ENCODE measurements at places on chromosomes 3 and 15.

GRCh38 chr15:44029003-44029402, 166.1 kb downstream of the FRMD5 start:
- no peak for DNase-seq

GRCh38 chr3:79467721-79468120, 300.1 kb downstream of the ROBO1 start:
- no peak for DNase-seq

GRCh38 chr3:139317660-139318430, 26.0 kb upstream of the MRPS22 start:
- DNase-seq: no peak

- no peak for DNase-seq
These were observed 18.5 kb downstream of the NPHP3 start for GRCh38 chr3:132703733-132704132.

GRCh38 chr3:196003611-196004010, 78.3 kb downstream of the TFRC start:
- no peak for DNase-seq

- no peak for DNase-seq
These were observed 49.5 kb downstream of the CMC1 start for GRCh38 chr3:28290863-28291300.

DNA sequence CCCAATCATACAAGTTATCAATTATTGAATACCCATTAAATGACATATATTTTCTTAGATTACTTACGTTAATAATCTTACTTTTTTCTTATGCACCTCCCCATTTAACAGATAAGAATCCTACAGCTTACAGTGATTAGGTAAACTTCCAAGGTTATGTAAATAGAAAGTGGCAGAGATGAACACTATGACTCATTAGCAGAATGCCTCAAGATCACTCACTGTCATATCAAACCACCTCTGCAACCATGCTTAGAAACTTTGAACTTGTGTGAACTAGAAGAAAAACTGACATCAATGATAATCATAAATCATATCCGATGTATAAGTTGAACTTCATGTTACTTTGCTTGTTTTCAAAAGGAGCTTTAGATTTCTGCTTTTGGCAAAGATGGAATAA, 911.6 kb upstream of the ARPP21 start:
- DNase-seq: no peak

DNA sequence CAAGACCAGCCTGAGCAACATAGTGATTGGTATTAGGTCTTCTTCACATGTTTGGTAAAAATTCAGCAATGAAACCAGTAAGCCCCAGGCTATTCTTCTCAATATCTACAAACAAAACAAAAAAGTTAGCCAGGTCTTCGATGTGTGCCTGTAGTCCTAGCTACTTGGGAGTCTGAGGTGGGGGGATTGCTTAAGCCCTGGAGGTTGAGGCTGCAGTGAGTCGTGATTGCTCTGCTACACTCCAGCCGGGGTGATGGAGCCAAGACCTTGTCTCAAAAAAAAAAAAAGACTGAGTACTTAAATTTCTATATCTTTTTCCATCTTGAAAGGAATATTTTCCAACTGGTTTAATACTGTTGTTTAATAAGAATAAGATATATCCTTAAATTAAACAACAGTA, 106.8 kb downstream of the MBNL1 start:
- no peak for DNase-seq

- peak; percentile 40 for DNase-seq
These were observed 15.3 kb upstream of the ADIPOQ start for GRCh38 chr3:186826976-186827857.

GRCh38 chr3:192894676-192895075, 23.0 kb downstream of the MB21D2 start:
- no peak for DNase-seq

GRCh38 chr3:48564022-48564421, 441 bp upstream of the UCN2 start:
- DNase-seq: no peak

GRCh38 chr3:153111016-153111415, 51.0 kb upstream of the RAP2B start:
- no peak for DNase-seq

GRCh38 chr3:71726146-71726545, 944 bp upstream of the EIF4E3 start:
- no peak for DNase-seq
